ENCODE measurements at places on chromosomes 16 and 17. TPM values are rescaled to one million over a fixed set of nuclear protein-coding genes. Genes with fewer than 3 reads are reported as not detected.

Gene CDRT15
- total RNA-seq: not detected

Gene LGALS9C
- not detected for total RNA-seq

Gene RPL19
- 1,135 TPM for total RNA-seq

Gene CCL1
- total RNA-seq: not detected

Gene TLCD1
- 3.1 TPM for total RNA-seq

Gene NTN1
- 6.9 TPM for total RNA-seq

Gene TNFRSF17
- not detected for total RNA-seq

Gene TEKT1
- total RNA-seq: not detected

Gene SOX8
- total RNA-seq: 0.79 TPM

Gene MT1F
- total RNA-seq: 10.6 TPM

Gene PTX4
- total RNA-seq: not detected

Gene TVP23A
- total RNA-seq: 2.1 TPM

Gene TIMP2
- 484 TPM for total RNA-seq

Gene TBX6
- 0.57 TPM for total RNA-seq

Gene GPRC5C
- total RNA-seq: 7.3 TPM

Gene TP53TG3F
- not detected for total RNA-seq

Gene SMIM36
- total RNA-seq: not detected

Gene ABCA6
- 49.4 TPM for total RNA-seq

Gene MEFV
- total RNA-seq: 4.9 TPM

Gene SCGB1C2
- not detected for total RNA-seq

Gene TBC1D3E
- not detected for total RNA-seq

Gene MYH11
- total RNA-seq: 2,544 TPM

Gene NUPR1
- total RNA-seq: 159 TPM
